ENCODE measurements at places on chromosomes 6 and 20.

GRCh38 chr6:14123386-14124111 is 6.0 kb downstream of the CD83 start:
- DNase-seq, result peak; percentile 71

GRCh38 chr6:144417681-144418080 is 132.5 kb downstream of the UTRN start:
- DNase-seq, result no peak

DNA sequence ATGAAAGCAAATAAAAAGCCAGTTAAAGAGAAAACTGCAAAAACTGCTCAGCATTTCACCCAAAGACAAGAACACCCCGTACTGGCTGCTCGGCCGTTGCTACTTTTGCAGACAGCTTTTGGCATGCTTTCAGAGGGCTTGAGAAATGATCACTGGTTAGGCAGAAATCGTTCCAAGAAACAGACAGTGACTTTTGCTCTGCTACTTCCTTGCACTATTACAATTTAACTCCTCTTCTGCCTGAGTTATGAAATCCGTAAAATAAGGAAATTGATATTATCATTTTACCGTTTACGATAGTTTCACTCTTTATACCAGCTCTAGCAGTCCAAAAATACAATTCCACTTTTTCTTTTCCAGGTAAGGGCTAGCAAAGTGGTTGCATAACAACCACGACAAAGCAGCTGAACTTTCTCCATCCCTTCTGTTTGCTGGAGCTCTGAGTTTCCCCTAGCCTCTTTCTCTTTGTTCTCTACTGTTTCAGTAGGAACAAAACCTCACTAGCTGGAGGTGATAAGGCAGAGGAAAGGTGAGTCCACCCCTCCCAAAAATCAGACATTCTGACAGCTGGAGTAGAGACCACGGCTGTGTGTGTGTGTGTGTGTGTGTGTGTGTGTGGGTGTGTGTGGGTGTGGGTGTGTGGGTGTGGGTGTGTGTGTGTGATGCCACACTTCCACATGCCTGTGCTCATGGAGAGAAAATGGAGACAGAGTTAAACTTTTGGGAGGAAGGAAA is 191.8 kb upstream of the RREB1 start:
- peak; percentile 18 for DNase-seq

- no peak for DNase-seq
Measured at GRCh38 chr6:121439475-121439874, 4.0 kb downstream of the GJA1 start.

GRCh38 chr20:41446456-41446855 is 79.8 kb upstream of the EMILIN3 start:
- no peak for DNase-seq

DNA sequence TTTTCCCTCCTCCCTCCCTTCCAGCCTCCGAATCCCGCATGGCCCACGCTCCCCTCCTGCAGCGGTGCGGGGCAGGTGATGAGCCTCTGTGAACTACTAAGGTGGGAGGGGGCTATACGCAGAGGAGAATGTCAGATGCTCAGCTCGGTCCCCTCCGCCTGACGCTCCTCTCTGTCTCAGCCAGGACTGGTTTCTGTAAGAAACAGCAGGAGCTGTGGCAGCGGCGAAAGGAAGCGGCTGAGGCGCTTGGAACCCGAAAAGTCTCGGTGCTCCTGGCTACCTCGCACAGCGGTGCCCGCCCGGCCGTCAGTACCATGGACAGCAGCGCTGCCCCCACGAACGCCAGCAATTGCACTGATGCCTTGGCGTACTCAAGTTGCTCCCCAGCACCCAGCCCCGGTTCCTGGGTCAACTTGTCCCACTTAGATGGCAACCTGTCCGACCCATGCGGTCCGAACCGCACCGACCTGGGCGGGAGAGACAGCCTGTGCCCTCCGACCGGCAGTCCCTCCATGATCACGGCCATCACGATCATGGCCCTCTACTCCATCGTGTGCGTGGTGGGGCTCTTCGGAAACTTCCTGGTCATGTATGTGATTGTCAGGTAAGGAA is at the start of gene OPRM1:
Gene OPRM1, plus strand, starts transcription at position 10 of the 612 bp plus-strand sequence. Its CDS starts 305 bp downstream, at position 315.
- DNase-seq, result peak; percentile 16

- peak; percentile 92 for DNase-seq
Measured at GRCh38 chr20:62603021-62603906, 39.0 kb upstream of the SLCO4A1 start.

- no peak for DNase-seq
Measured at GRCh38 chr6:21601932-21602390, 8.4 kb downstream of the SOX4 start.

GRCh38 chr6:35385457-35386202 is 43.3 kb downstream of the PPARD start:
- peak; percentile 41 for DNase-seq

DNA sequence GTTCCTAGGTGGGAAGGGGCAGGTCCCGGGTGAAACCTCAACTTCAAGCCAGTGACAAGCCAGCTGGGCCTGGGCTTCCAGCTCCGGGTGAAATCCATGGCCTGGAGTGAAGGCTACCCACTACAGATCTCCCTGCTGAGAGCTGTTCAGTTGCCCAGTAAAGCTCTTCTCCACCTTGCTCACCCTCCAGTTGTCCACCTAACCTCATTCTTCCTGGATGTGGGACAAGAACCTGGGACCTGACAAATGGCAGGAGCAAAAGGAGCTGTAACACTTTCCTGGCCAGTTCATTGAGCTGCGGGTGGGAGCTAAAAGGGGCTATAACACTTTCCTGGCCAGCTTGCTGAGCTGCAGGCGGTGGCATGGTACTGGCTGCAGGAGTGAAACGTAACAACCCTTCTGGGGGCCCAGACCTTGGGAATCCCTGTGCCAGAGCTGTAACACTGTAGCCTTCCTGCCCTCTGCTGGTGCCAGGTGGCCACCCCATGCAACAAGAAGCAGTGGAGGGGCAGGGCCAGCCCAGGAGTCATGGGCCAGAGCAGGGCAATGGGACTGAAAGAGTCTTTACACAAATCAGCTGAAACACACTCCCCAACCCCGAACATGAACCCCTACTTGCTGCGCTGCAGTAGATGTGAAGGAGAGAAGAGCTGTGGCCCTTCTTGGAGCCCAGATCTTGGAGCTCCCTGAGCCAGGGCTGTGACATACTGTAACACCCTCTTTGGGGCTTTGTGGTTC is 3.6 kb upstream of the HINT3 start:
- peak; percentile 52 for DNase-seq

GRCh38 chr6:110125361-110125760 is 54.1 kb downstream of the WASF1 start:
- DNase-seq, result no peak

DNA sequence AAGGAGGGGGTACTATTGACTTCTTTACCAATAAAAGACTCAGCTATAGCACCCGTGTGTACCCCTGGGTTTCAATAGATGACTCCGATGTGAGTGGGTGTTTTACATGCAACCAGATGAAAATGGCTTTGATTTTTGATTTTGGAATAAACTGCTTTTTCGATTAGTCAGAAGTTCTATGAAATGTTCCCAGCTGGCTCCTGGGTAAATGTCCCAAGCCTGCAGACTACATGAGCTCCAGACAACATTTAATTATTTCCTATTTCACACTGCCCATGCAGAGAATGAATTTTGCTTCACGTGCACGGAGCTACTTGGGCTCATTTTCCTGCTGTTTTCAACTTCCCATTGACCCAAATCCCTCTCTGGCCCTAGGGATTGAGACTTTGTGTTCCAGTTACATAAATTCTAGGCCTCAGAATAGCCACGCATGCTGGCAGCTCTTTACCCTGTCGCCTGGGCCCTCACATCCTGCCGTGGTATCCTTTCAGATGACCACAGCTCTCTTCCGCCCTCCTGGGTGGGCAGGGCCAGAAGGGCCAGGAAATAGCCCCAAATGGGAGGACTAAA is 59.7 kb downstream of the GPR6 start:
- DNase-seq, result no peak

GRCh38 chr6:122491919-122492555 is 20.4 kb upstream of the SERINC1 start:
- DNase-seq, result peak; percentile 67

DNA sequence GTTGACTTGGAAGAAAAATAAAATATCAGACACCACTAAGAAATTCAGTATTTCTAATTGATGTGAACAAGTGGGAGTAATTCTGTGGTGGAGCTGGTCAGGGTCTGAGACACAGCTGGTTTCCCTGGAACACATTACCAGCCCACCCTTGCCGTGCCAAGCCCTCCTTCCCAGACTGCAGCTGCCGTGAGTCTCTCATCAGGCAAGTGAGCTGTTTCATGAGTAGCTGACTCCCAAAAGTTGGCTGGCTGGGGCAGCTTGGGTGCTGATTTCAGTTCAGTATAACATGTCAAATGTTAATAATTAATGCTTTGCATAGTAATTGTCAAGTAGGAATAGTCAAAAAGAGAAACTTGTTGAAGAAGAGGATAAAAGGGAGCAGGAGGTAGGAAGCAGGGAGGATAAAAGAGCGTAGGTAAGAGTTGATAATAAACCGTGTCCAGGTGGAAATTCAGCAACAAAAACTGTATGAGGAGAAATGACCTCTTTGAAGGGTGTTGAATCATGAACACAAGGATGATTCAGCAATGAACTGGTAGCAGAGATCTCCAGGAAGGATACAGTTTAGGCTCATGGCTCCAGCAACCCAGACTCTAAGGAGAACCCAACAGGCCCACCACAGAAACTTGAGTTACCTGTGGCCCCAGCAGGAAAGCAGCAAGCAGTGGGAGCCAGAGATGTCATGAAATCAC is 110.9 kb upstream of the SSTR4 start:
- DNase-seq, result no peak

DNA sequence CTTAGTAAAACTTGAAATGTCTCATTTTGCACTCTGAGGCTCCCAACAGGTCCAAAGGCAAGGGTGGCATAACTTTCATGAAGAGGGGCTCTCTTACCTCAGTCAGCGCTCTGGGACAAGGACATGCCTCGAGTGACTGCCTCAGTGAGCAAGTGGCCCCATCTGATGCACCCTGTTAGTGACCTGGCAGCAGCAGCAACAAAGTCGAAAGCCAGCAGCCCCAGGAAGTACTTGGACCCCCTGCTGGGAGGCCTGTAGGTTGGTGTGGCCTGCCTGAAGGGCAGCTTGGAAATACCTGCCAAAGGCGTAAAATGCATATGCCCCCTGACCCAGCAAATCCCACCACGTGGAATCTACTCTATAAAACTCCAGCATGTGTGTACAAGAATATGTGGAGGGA is 13.2 kb downstream of the MAP1LC3A start:
- DNase-seq, result no peak

DNA sequence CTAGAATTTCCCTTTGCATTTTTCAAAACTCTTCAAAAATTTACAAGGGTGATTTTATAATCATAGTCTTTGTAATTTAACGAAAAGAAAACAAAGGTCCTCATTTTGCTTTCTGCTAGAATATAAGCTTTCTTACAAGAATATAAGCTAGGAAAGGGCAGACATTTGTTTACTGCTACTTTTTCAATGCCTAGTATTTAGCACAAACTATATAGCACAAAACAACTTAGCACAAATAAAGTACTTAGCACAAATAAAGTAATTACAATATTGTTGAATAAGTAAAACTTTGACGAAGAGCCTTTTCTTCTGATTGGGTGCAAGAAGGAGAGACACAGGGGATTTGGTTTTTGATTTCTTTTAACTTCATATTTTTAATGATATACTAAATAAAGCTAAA is 87.8 kb downstream of the BCAS1 start:
- no peak for DNase-seq

DNA sequence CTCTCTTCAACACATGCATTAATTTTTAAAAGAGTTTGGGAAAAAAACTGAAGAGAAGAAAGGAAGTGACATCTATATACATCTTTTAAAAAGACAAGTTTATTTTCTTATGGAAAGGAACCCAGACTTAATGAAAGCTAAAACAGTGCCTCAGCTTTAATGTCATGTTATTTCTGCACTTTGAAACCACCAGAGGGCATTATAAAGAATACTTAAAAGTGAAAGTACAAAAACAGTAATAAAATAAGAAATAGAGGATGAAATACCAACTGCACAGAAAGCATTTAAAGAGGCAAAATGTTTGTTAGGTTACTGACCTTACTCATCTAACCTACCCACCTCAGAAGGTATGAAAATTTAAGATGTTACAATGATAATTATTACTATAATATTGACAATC is 98.8 kb downstream of the HUS1B start:
- no peak for DNase-seq

- DNase-seq, result no peak
Measured at GRCh38 chr6:17919496-17919895, 67.9 kb downstream of the KIF13A start.

DNA sequence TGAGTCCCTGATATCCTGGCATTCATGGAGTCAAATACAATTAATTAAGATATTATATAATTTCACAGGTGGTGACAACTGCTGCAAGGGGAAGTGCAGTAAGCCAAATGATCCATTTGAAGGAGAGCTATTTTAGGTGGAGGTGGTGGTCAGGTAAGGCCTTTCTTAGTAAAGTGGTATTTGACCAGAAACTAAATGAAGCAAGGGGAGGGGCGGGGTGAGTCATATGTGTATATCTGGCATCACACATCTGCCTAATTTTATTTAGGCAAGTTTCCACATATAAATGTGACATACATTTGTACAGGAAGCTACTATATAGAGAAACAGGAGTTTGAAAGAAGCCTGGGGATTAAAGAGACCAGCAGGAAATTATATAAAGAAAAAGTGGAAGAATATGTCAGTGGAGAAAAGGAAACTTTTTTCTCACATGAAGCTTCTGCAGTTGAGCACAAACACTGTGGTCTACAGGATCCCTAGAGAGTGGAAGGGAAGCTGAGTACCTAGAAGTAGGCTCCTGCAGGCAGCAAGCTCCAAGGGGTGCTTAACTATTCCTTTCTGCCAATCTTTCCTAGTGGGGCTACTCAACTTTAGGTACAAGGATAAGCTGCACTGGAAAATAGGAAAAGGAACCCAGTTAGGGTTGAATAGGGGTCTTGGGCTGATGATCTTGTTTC is 99.6 kb downstream of the OGFRL1 start:
- no peak for DNase-seq

GRCh38 chr6:158799051-158799792 is 19.9 kb downstream of the EZR start:
- peak; percentile 46 for DNase-seq

DNA sequence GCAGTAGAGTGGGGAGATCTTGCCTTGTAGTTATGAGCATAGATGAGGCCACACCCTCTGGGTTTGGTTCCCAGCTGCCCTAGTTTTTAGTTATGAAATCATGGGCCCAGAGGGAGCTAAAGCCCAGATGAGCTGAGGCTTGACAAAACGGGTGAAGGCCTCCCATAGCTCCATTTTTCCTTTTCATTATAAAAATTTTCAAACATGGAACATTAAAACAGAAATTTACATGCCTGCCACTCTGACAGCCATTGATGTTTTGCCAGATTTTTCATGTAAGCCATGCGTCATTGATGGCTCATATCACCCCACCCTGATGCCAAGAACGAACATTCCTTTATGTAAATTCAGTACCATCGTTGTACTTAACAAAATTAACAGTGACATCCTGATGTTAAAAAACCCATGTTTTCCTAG is 67.9 kb downstream of the IGF2R start:
- peak; percentile 90 for DNase-seq

DNA sequence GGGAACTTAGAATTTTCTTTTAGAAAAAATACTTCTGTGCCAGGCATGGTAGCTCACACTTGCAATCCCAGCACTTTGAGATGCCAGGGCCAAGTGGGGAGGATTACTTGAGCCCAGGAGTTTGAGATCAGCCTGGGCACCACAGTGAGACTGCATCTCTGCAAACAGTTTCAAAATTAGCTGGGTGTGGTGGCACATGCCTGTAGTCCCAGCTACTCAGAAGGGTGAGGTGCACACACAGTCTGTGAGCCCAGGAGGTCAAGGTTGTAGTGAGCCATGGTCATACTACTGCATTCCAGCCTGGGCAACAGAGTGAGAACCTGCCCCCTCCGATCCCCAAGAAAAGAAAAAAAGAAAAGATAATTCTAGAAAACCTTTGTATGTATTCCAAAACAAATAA is 346.0 kb upstream of the KCNQ5 start:
- DNase-seq, result no peak

- no peak for DNase-seq
Measured at GRCh38 chr6:36822506-36823269, 16.6 kb downstream of the CPNE5 start.
